GM23248 (cell line): ENCODE measurements at places on chromosomes 7 and 10. TPM values are rescaled to one million over a fixed set of nuclear protein-coding genes. Genes with fewer than 3 reads are reported as not detected.

DNA sequence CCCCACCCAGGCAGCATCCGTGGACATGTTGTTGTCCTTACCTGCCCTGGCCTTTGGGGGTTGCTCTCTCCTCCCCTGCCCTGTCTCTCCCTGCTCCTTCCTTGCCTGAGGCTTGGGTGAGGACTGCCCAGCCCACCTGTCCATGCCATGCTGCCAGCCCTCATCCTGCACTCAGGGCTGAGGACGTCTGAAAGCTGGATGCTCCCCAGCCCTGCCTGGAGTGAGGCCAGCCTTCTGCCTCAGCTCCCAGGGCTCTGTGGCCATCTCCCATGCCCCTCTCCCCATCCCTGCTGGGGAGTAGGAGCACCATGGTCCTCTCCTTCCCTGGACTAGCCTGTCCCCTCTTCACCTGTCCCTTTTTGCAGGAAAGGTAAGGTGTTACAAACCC, 68.4 kb downstream of the RAMP3 start:
- DNase-seq = no peak
- H3K36me3 ChIP-seq = no peaks in the 10 kb centered on the region
- no peak overlapping the region for H3K27ac ChIP-seq
- peaks cover 27% of the 10 kb centered on the region for H3K27me3 ChIP-seq
- H3K4me1 ChIP-seq = no peaks in the 10 kb centered on the region

GRCh38 chr10:22086730-22087401, 83.3 kb upstream of the DNAJC1 start:
- no peaks in the 10 kb centered on the region for H3K36me3 ChIP-seq
- H3K4me1 ChIP-seq = peaks cover 6% of the 10 kb centered on the region
- H3K27ac ChIP-seq = 0 out of 2 replicates have a peak overlapping the region, but pooled peaks have one; percentile 15

Gene GNAT3
- not detected in 2 replicates for total RNA-seq

GRCh38 chr7:31466036-31466435, 47.9 kb upstream of the ITPRID1 start:
- H3K27me3 ChIP-seq = no peaks in the 10 kb centered on the region
- H3K27ac ChIP-seq = no peak overlapping the region
- DNase-seq = no peak
- no peaks in the 10 kb centered on the region for H3K4me1 ChIP-seq

- H3K36me3 ChIP-seq = peaks cover 30% of the 10 kb centered on the region
- no peak overlapping the region for H3K4me3 ChIP-seq
- H3K4me1 ChIP-seq = peaks cover 3% of the 10 kb centered on the region; the same call in 1 of the 2 replicates
- no peak for DNase-seq
- no peaks in the 10 kb centered on the region for H3K27me3 ChIP-seq
- no peak overlapping the region for H3K27ac ChIP-seq
These were observed 201.3 kb downstream of the FANK1 start for GRCh38 chr10:126097558-126098225.

DNA sequence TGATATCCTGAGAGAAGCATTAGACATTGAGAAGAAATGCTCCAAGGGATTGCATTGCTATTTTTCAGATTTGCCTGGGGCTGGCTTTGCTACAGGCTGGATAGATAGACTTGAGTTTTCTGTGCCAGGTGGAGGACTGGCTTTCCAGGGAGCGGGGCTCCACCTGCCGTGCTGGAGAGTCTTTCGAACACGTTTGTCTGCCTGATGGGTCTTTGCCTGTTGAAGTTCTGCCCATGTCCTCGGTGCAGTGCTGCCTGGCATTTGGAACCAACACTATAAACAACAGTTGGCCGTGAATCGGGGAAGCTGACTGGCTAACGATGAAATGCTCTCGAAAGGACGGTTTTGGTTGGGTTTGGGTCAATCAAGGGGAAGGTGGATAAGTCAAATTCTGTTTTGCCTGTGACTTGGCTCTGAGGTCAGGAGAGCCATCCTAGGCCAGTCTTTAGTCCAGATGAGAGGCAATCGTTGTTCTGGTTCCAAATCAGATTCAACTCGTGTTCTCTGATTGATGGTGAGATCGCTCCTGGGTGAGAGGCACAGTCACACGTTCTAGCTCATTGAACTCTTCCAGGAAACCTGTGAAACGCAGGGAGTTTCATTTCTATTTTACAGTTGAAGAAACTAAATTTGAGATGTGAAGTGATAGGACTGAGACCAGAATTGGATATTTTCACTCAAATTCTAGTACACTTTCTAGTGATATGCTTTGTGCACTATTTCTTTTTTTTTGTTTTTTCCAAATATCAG, 599.0 kb downstream of the TYW1 start:
- H3K36me3 ChIP-seq = no peaks in the 10 kb centered on the region
- H3K27ac ChIP-seq = no peak overlapping the region
- no peak overlapping the region for H3K4me3 ChIP-seq
- DNase-seq = no peak
- no peaks in the 10 kb centered on the region for H3K4me1 ChIP-seq

GRCh38 chr10:3729397-3729976, 55.5 kb downstream of the KLF6 start:
- DNase-seq = peak; percentile 59
- no peaks in the 10 kb centered on the region for H3K27me3 ChIP-seq
- H3K4me1 ChIP-seq = no peaks in the 10 kb centered on the region
- no peaks in the 10 kb centered on the region for H3K36me3 ChIP-seq
- H3K27ac ChIP-seq = no peak overlapping the region

Gene ADAM22
- total RNA-seq = 0.54 TPM in 1 of 2 replicates, not detected in the other
